HCT116 (cell line): ENCODE measurements at places on chromosomes 6 and 20.

DNA sequence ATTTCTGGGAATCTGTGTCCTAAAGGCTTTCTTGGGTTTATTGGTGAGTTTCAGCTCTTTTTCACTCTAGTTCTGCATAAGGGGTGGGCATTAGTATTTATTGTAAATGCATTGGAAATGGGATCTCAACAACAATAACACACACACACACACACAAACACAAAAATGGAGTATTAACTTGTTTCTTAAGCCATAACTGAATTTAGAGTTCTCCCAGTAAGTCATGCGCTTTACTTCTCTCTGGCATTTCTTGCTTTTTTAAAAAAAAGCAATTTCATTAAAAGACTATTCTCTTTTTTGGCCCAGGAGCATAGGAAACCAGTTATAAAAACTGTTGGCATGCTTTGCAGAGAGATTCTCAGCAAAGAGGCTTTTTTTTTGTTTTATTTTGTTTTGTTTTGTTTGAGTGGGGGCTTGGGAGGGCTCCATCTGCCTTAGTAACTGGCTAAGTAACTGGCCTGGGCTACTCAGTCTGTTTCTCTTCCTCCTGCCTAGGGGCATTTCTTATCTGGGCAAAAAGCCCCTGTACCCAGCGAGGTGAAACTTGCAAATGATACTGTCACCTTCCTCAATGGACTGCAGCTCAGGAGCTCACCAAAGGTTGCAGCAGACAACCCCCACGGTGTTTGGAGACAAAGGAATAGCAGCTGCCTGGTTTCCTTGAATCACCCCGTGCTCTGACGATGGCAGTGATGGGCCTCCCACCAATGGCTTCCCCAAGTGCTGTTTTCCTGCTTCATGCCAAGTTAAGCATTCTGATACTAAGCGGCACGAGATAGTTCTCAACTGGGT lies 128.5 kb downstream of the BCAS1 start:
- DNase-seq: no peak

DNA sequence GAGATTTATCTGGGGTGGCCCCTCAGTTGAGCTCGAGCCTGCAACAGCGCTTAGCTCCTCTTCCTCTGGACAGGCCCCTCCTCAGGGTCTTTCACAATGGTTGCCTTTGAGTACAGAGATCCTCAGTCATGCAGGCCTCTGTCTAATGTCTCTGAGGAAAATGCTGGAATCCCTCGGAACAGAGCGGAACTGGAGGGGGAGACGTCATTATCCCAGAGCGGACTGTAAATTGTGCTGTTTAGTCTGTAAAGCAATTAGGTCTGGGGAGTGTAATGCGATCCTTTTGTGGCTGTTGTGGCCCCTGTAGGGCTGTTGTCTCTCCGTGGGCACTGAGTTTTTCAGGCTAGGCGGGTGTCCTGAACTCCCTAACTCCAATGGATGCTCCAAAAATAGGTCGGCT lies 15.0 kb upstream of the DAAM2 start:
- DNase-seq: no peak

GRCh38 chr20:39829256-39829655 lies 859.8 kb downstream of the MAFB start:
- DNase-seq: no peak

- no peak for DNase-seq
Observed at GRCh38 chr6:153568628-153569027, 437.5 kb upstream of the RGS17 start.

GRCh38 chr6:170199716-170200115 lies 91.2 kb downstream of the DLL1 start:
- no peak for DNase-seq

DNA sequence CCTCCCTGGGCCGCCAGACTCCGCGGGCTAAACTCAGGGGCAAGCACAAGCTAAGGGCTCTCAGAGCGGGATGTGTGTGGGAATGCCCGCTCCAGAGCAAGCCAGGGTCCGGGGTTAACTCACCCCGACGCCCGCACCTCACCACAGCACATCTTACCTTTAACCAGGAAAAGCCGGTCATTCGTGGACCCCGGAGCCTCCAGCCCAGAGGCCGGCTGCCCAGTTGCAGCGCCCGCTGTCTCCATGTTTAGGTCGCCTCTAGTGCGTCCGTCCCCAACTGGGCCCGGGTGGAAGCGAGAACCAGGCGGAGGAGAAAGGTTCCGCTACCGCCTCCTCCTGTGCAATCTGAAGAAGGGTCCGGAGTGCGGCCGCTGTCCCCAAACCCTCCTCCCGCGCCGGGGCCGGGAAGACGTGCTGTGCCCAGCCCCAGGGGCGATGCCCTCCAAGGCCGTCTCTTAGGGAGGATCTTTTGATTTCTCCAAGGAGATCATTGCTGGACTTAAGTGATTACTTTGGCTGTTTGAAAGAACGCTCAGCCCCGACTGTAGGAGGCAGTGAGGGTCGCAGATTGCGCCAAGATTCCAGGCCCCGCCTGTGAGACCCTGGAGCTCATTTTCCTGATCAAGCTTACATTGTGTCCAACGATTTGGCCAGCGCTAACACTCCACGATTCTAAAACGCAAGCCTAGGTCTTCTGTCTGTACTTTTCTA lies at the start of gene TMEM242:
Gene TMEM242 (minus strand): TSS at position 265 of the 711 bp plus-strand sequence. CDS start 20 bp downstream, at position 245.
- DNase-seq: peak; percentile 92

- DNase-seq: no peak
Observed at GRCh38 chr20:59015812-59016711, 3.2 kb upstream of the TUBB1 start.

- no peak for DNase-seq
Observed at GRCh38 chr6:16058201-16058928, 70.5 kb upstream of the MYLIP start.
